MCF 10A (cell line): ENCODE measurements at places on chromosomes 12 and 14.

DNA sequence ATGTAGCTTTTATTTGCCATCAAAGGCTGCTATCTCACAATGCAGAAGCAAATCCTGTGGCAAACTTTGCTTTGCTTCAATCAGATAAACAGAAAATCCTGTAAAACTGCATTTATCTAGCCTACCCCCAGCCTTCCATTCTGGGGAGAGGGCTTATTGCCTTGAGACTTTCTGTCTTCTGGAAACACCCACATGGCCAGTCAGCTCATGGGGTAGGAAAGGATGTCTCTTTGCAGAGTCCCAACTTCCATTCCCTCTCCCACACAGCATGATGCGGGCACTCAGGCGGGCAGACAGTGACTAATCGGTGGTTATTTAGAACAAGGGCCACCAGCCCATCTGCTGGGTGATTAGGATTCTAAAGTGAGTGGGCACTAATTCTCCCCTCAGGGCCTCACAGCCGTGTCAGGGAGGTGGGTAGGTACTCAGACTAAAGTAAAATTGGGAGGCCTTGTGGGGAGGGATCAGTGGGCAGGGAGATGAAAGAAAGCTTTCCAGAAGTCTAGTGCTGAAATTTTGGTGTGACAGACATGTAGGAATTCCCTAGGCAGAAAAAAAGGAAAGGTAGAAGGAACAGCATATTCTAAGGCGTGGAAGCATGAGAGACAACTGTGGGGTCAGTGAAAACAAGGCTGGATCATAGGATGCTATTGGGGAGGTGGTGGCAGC lies 720.5 kb downstream of the VRK1 start:
- no peaks in the 10 kb centered on the region for H3K4me1 ChIP-seq
- H3K27ac ChIP-seq, result no peak overlapping the region
- DNase-seq, result peak; percentile 3
- H3K27me3 ChIP-seq, result no peaks in the 10 kb centered on the region

DNA sequence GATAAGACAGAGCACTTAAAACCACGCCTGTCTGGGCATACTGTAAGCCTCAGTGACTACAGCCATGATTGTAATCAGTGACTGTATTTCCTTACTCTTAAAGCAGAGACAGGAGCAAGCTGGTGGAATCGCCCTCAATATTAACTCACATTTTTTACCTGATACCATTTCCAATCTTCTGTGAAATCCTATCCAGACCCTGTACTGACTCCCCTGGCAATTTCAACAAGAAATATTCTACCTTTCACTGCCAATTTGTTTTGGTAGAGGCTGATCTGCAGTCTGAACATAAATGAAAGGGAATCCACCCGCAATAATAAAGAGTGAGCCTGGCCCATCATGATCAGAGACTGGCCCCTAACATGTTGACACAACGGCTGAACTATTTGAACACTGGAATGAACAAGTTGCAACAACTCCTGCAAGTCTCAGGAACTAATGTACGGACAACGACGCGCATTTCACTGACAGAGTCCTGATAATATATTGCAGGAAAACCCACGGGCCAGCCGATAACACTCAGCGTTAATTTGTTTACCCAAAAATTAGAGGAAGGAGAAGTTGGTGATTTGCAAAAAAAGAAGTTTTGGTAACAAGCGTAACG lies 195.5 kb upstream of the BTG1 start:
- no peaks in the 10 kb centered on the region for H3K4me1 ChIP-seq
- no peaks in the 10 kb centered on the region for H3K27me3 ChIP-seq
- no peaks in the 10 kb centered on the region for H3K36me3 ChIP-seq
- H3K4me3 ChIP-seq, result peak overlapping the region; percentile 41

- H3K4me3 ChIP-seq, result no peak overlapping the region
- H3K27me3 ChIP-seq, result no peaks in the 10 kb centered on the region
- no peak for DNase-seq
- H3K4me1 ChIP-seq, result no peaks in the 10 kb centered on the region
- H3K27ac ChIP-seq, result no peak overlapping the region
Measured at GRCh38 chr14:103209506-103209905, 86.2 kb downstream of the TNFAIP2 start.

DNA sequence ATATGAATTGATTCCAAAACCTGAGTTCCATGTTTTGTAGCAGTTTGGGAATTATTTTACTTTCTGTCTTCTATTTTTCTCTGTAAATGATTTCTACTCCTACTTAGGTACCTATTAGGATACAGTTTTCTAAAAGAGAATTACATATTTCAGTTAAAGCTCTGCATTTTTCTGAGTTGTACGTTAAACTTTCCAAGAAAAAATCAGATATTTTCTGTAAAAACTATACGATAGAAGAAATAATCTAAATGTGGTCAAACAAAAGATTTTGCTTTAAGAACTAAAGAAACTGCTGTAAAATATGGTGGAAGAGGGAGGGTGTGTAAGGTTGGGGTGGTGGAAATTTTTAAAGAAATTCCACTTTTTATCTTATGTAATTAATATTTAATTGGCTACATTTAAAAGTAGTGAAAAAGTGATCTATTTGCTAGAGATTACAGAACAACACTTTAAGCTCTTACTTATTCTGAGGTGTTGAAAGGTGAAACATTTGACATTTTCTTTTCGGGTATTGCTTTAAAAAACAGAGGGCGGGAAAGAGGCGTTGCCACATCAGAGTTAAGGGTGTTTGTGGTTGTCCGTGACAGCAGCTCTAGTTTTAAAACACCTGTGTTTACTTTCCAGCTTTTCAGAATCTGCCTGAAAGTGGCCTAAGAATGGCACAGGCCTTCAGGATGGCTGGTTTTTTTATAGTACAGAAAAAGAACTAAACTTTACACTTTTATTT lies 187.3 kb downstream of the MIPOL1 start:
- H3K36me3 ChIP-seq, result no peaks in the 10 kb centered on the region
- no peaks in the 10 kb centered on the region for H3K4me1 ChIP-seq
- H3K27me3 ChIP-seq, result no peaks in the 10 kb centered on the region
- no peak overlapping the region for H3K4me3 ChIP-seq

GRCh38 chr12:93373961-93374656 lies 3.6 kb upstream of the NUDT4 start:
- no peak overlapping the region for H3K27ac ChIP-seq
- peaks cover 6% of the 10 kb centered on the region for H3K36me3 ChIP-seq
- no peak for DNase-seq
- peaks cover 13% of the 10 kb centered on the region for H3K4me1 ChIP-seq
- H3K27me3 ChIP-seq, result no peaks in the 10 kb centered on the region
- H3K4me3 ChIP-seq, result no peak overlapping the region

DNA sequence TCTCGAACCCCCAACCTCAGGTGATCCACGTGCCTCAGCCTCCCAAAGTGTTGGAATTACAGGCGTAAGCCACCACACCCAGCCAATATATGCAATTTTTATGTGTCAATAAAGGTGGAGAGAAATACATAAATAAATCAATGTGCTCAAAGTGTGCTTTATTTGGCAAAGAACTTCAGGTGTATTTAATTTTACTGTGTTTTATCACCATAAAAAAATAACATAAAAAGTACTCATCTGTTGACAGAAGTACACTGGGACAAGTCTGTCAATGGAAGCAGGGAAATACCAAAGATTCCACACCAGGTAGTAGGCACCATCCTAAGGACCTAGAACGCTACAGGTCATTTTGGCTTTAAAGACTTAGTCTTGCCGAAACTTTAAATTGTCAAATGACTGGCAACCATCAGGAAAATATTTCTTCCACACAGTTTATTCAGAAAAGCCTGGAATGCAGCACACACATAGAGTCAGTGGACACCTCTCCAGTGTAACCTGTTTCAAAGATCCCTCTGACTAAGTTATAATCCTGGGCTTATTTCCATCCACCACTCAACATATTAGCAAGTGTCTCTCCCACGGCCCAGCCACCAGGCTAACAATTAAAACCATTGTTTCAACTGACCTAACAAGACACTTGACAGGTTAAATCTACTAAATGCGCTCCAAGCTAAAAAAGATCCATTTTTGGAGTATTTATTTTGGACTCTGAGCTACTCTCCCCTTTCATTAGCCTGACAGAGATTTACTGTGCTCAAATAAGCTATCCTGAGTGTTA lies 4.2 kb downstream of the ERO1A start:
- H3K4me3 ChIP-seq, result peak overlapping the region; percentile 20
- peak overlapping the region; percentile 9 for H3K27ac ChIP-seq
- no peaks in the 10 kb centered on the region for H3K27me3 ChIP-seq
- no peak for DNase-seq
- peaks cover 39% of the 10 kb centered on the region for H3K4me1 ChIP-seq

- no peak for DNase-seq
- no peak overlapping the region for H3K27ac ChIP-seq
- H3K27me3 ChIP-seq, result no peaks in the 10 kb centered on the region
- H3K4me1 ChIP-seq, result peaks cover 11% of the 10 kb centered on the region
Measured at GRCh38 chr14:33674927-33675326, 275.9 kb downstream of the EGLN3 start.

- peaks cover 30% of the 10 kb centered on the region for H3K27me3 ChIP-seq
- no peaks in the 10 kb centered on the region for H3K36me3 ChIP-seq
- H3K27ac ChIP-seq, result no peak overlapping the region
Measured at GRCh38 chr12:23947395-23947794, 2.1 kb downstream of the SOX5 start.

- no peak for DNase-seq
- peaks cover 6% of the 10 kb centered on the region for H3K4me1 ChIP-seq
- H3K27ac ChIP-seq, result no peak overlapping the region
Measured at GRCh38 chr14:78398216-78398615, 228.0 kb downstream of the NRXN3 start.

DNA sequence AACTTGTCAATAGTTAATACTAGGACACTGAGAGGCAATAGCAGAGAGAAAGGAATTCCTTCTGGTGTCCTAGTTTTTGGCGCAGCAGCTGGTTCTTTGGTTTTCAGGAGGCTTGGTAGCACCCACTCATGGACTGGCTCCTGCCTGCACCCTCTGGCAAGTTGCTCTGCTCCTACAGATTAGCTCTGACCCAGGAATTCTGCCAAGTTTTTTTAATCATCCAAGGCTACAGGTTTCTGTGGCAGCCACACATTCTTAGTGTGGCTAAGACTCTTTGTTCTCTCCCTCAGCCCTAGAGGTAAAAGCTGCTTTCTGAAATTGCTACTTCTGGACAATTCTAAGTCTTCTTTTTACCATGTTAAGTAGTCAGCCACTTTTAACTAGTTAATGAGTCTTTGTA lies 72.0 kb upstream of the FKBP4 start:
- H3K4me1 ChIP-seq, result no peaks in the 10 kb centered on the region
- no peak overlapping the region for H3K4me3 ChIP-seq
- no peak overlapping the region for H3K27ac ChIP-seq
- H3K27me3 ChIP-seq, result peaks cover 28% of the 10 kb centered on the region

- H3K27me3 ChIP-seq, result no peaks in the 10 kb centered on the region
- peak; percentile 31 for DNase-seq
- peaks cover 3% of the 10 kb centered on the region for H3K36me3 ChIP-seq
- H3K4me1 ChIP-seq, result peaks cover 32% of the 10 kb centered on the region
Measured at GRCh38 chr14:70887207-70887681, 20.0 kb upstream of the PCNX1 start.

- no peaks in the 10 kb centered on the region for H3K27me3 ChIP-seq
- H3K4me3 ChIP-seq, result no peak overlapping the region
- peaks cover 4% of the 10 kb centered on the region for H3K4me1 ChIP-seq
- no peak overlapping the region for H3K27ac ChIP-seq
- no peaks in the 10 kb centered on the region for H3K36me3 ChIP-seq
- no peak for DNase-seq
Measured at GRCh38 chr14:77177702-77178101, 3.9 kb upstream of the TMEM63C start.

- no peak for DNase-seq
- no peaks in the 10 kb centered on the region for H3K4me1 ChIP-seq
- H3K36me3 ChIP-seq, result peaks cover 6% of the 10 kb centered on the region
- no peaks in the 10 kb centered on the region for H3K27me3 ChIP-seq
Measured at GRCh38 chr14:73591690-73592449, at the start of gene ACOT4. Gene ACOT4, plus strand, starts transcription at chr14:73591873. Its CDS starts 87 bp downstream, at chr14:73591960.

- H3K27me3 ChIP-seq, result peaks cover 51% of the 10 kb centered on the region
- no peak overlapping the region for H3K4me3 ChIP-seq
Measured at GRCh38 chr12:130705178-130705822, 10.8 kb downstream of the RIMBP2 start.

GRCh38 chr14:70186900-70187451 lies 1.8 kb downstream of the SLC8A3 start:
- peaks cover 5% of the 10 kb centered on the region for H3K4me1 ChIP-seq
- H3K36me3 ChIP-seq, result no peaks in the 10 kb centered on the region
- no peak overlapping the region for H3K4me3 ChIP-seq

DNA sequence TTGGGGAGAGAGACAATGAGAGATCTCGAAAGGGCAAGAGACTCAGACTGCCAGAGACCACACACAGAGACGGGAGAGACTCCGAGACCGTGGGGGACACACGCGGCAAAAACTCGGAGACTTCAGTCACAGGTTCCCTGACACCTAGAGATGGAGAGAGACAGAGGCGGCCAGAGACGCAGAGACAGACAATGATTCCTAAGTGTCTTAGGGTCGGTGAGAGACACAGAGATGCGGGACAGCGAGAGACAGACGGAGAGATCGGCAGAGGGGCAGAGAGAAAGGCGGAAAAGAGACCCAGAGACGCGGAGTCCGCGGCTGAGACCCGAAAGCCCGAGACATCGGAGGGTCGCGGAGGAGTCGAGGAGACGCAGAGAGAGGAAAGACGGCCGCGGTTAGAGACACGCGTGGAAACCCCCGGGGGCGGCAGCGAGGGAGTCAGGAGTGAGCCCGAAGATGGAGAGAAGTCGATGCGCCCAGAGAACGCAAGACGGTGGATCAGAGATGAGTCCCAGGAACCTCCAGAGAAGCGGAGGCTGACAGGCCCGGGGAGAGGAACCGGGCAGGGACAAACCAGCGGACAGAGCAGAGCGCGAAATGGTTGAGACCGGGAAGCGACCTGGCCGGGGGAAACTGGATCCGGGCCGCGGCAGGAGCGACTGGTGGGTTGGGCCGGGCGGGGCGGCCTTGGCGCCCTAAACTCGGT lies 7.8 kb downstream of the LHX5 start:
- no peak for DNase-seq
- no peak overlapping the region for H3K27ac ChIP-seq
- no peak overlapping the region for H3K4me3 ChIP-seq
- peaks cover 6% of the 10 kb centered on the region for H3K4me1 ChIP-seq

- H3K27me3 ChIP-seq, result no peaks in the 10 kb centered on the region
- H3K4me1 ChIP-seq, result peaks cover 12% of the 10 kb centered on the region
- peaks cover 12% of the 10 kb centered on the region for H3K36me3 ChIP-seq
- H3K27ac ChIP-seq, result peak overlapping the region; percentile 40
- H3K4me3 ChIP-seq, result no peak overlapping the region
- DNase-seq, result peak; percentile 97
Measured at GRCh38 chr14:35369701-35370191, 34.8 kb downstream of the NFKBIA start.

DNA sequence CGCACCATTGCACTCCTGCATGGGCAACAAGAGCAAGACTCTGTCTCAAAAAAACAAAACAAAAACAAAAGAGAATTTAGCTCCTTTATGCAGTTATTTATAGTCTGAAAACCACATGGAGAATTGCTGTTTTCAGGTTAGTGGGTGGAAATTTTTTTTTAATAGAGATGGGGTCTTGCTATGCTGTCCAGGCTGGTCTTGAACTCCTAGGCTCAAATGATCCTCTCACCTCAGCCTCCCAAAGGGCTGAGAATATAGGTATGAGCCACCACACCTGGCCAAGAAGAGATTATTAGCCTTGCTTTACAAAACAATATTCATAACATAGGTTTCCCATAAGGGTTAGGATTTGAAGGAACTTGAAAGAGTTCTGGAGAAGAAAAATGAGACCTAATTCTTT lies 12.1 kb upstream of the SRP54 start:
- H3K36me3 ChIP-seq, result peaks cover 24% of the 10 kb centered on the region
- H3K4me1 ChIP-seq, result peaks cover 9% of the 10 kb centered on the region
- no peak overlapping the region for H3K27ac ChIP-seq

- DNase-seq, result no peak
- H3K27me3 ChIP-seq, result no peaks in the 10 kb centered on the region
- no peak overlapping the region for H3K27ac ChIP-seq
- H3K4me3 ChIP-seq, result no peak overlapping the region
- H3K4me1 ChIP-seq, result peaks cover 12% of the 10 kb centered on the region
Measured at GRCh38 chr12:116432314-116432750, 126.8 kb upstream of the MAP1LC3B2 start.

GRCh38 chr12:106651552-106651951 lies 68.7 kb downstream of the RFX4 start:
- H3K27me3 ChIP-seq, result peaks cover 18% of the 10 kb centered on the region
- no peak overlapping the region for H3K27ac ChIP-seq
- H3K4me3 ChIP-seq, result no peak overlapping the region
